Activated T-helper 1 cell treated with Interleukin-2 at 50 U/mL for 16 hours (primary cell): ENCODE measurements at places on chromosomes 13 and 19.
A peak's percentile ranks its signal among the peaks of the same experiment; 100 is the strongest.

GRCh38 chr13:27997904-27998522 is 9.5 kb upstream of the URAD start:
- no peak for DNase-seq

DNA sequence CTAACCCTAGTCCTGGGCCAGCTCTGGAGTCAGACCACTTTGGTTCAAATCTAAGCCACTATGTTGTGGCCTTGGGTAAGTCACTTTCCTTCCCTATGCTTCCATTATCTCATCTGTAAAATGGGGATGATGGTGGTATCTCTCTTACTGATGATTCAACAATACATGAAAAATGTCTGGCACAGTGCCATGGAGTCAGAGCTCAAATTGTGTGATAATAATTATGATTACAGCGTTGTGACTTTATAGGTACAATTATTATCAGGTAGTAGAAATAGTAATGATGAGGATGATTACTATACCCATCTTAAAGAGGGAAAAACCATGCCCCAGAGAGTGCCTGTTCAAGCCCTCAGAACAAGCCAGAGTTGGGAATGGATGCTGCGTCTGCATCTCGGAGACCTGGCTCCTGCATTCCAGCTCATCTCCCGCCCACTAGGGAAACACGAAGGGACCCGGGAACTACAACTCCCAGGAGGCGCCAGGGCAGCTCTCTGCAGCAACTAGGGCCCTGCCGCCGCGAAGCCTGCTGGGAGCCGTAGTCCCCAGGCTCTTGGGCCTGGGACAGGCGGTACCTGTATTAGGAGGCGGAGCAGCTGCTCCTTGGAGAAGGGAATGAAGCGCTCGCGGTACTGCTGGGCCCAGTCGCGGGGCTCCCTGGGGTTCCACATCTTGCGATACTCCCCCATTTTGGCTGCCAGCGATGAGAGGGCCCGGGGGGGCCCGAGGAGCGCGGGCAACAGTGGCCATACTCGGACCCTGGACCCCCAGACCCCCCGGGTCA is 832 bp downstream of the TMEM143 start:
- peak; percentile 77 for DNase-seq

DNA sequence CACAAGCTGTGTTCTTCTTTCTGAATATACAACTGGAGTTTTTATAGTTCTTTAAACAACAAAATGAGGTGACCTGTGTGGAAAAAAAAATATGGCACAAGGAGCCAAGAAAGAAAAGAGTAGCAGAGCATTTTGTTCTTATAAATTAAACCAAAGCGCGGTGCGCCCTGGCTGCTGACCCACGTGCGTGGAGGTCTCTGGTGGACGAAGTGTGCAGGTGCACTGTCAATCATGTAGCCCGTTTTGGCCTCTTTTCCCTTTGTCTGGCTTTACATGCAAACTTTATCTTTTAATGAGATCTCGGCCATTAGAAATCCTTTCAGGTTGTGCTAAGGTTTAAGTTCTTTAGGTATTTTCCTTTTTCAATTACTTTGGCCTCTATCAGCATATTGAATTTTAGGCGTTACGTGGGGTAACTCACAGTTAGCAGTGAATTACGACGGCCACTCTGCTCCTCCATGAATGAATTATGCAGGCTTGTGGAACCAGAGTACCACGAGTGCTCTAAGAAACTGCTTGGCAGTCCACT is 443.9 kb upstream of the SLC10A2 start:
- DNase-seq, result no peak

GRCh38 chr13:26007261-26008125 is 44.3 kb downstream of the SHISA2 start:
- DNase-seq, result no peak

GRCh38 chr13:20566468-20566897 is 474 bp upstream of the IFT88 start:
- DNase-seq, result no peak

- DNase-seq, result no peak
Observed at GRCh38 chr13:103883698-103884097, 817.5 kb upstream of the SLC10A2 start.

DNA sequence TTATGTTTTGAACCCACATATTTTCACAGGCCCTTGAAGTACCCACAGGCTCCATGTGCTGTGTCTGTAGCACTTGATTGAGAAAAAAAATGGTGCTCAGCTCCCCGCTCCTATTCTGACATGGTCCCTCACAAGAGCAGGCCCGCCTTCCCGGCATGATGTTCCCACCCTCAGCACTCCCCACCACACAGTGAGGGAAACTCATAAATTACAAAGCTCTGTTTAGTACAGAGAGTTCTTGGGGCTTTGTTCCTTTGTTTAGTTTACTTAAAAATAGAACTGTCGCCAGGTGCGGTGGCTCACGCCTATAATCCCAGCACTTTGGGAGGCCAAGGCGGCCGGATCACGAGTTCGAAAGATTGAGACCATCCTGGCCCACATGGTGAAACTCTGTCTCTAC is 25.9 kb upstream of the ABCC4 start:
- DNase-seq, result no peak

DNA sequence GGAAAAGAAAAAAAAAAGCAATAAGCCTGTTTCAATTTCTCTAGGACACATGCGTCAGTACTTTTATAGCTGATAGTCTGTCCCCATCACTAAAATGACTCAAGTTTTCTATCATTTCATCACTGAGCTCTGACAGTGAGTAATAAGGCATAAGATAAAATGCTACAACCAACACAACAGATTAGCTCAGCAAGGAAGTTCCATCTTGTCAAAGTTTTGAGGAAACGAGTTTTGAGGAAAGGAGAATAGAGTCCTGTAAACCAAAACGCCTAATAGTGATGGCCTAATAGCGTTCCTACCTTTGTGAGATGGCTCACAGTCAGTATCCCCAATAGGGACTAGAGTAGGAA is 145.1 kb downstream of the LACC1 start:
- DNase-seq, result no peak

DNA sequence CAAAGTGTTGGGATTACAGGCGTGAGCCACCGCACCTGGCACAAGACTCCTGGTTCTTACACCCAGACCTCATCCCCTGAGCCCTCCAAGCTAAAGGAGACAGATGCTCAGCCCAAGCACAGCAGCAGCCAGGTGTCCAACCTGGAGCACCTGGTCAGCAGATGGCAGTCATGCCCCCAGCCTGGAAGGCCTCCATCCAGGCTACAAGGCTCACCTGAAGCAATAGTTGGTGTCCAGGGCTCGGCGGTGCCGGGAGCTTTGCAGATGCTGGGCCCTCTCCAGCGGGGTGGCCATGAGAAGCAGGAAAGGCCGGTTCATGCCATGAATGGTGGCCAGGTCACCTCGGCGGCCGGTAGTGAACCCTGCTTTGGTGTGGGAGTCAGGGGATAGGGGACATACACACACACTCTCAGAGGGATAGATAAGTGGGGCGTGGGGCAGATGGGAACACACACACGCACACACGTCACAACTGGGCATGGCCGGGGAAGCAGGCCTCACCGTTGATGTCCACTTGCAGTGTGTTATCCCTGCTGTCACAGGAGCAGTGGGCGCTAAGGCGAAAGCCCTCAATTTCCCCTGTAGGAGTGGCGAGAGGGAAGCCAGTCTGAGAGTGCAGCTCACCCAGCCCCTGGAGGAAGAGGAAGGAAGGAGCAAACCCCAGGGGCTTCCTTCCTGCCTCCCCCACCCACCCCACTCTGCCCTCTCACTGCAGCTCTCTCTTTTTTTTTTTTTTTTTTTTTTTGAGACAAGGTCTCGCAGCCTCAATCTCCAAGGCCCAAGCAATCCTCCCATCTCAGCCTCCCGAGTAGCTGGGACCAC is 11.8 kb downstream of the TGFB1 start:
- no peak for DNase-seq

- DNase-seq, result no peak
Observed at GRCh38 chr13:22235285-22235949, 564.5 kb downstream of the FGF9 start.

DNA sequence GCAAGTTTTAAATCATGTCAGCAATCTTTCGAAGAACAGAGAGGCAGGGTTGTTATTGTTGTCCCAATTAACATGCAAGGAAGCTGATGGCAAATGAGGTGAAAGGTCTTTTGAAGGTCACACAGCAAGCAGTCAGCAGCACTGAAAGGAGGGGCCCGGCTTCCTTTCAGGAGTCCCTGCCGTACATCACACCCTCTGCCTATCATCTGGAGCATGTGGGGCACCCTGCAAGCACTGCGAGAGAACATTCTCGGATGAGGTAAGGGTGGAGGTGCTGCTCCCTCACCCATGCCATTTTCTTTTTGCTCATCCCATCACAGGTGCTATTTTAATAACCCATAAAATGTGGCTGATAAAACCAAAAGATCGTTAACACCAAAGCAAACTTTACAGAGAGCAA is 111.2 kb downstream of the ENOX1 start:
- no peak for DNase-seq

GRCh38 chr13:39968646-39969475 is 313.4 kb downstream of the COG6 start:
- no peak for DNase-seq

DNA sequence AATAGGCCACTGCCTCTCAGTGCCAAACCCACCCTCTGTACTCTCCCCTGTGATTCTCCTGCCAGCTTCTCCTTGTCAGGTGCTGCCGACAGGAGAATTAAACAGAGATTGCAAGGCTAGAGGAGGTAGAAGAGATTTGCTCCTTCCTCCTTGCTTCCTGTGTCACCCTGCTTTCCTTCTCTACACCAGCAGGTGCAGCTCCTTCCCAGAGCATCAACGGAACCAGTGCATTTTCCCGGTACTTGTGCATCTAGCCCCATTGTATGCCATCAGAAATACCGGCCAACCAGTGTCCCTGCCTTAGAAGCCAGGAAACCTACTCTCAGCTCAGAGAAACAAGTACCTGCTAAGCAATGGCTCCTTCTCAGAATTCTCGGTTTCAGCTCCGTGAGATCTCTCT is 253.2 kb downstream of the SUCLA2 start:
- no peak for DNase-seq
